ENCODE measurements at places on chromosomes 6 and 20. TPM values are rescaled to one million over a fixed set of nuclear protein-coding genes. Genes with fewer than 3 reads are reported as not detected.

Gene OXT
- not detected for total RNA-seq

Gene ACSS1
- total RNA-seq = 143 TPM

Gene MYCT1
- total RNA-seq = 13.7 TPM

Gene STX7
- 55.1 TPM for total RNA-seq

Gene C6orf141
- not detected for total RNA-seq

Gene OSBPL2
- 52.3 TPM for total RNA-seq

Gene SPATA25
- 1.7 TPM for total RNA-seq

Gene ADAT2
- 1.4 TPM for total RNA-seq

Gene TOMM6
- total RNA-seq = 218 TPM

Gene SUPT3H
- 3.4 TPM for total RNA-seq

Gene OSER1
- total RNA-seq = 32.8 TPM

Gene NOL7
- total RNA-seq = 47.9 TPM

Gene MAP7
- 2.1 TPM for total RNA-seq

Gene SULF2
- total RNA-seq = 32.0 TPM

Gene AKAP7
- total RNA-seq = 10.3 TPM

Gene FOXS1
- total RNA-seq = 0.62 TPM

Gene LY6G6D
- not detected for total RNA-seq

Gene SLC22A2
- total RNA-seq = not detected

Gene ASXL1
- total RNA-seq = 24.5 TPM

Gene ARMH2
- not detected for total RNA-seq

Gene RIMS4
- total RNA-seq = 0.13 TPM

Gene ZSCAN23
- total RNA-seq = 2.1 TPM

Gene BMP2
- 2.5 TPM for total RNA-seq

Gene SOD2
- 1,058 TPM for total RNA-seq

Gene CST5
- not detected for total RNA-seq

Gene SRSF12
- not detected for total RNA-seq

Gene SPATS1
- total RNA-seq = not detected

Gene SAMD10
- total RNA-seq = 6.0 TPM

Gene ARFGEF2
- 36.8 TPM for total RNA-seq

Gene SYS1
- total RNA-seq = 25.3 TPM

Gene ATP9A
- total RNA-seq = 18.0 TPM

Gene OR2J3
- not detected for total RNA-seq

Gene SCP2D1
- total RNA-seq = not detected

Gene MAP1LC3A
- 107 TPM for total RNA-seq

Gene ACOT8
- 28.1 TPM for total RNA-seq

Gene NMBR
- not detected for total RNA-seq

Gene PCSK2
- 0.86 TPM for total RNA-seq

Gene APOM
- total RNA-seq = 1.9 TPM

Gene PAK5
- total RNA-seq = not detected

Gene BMP6
- total RNA-seq = 2.6 TPM

Gene FERMT1
- total RNA-seq = 1.0 TPM

Gene FAM209B
- 0.35 TPM for total RNA-seq

Gene SCRT2
- total RNA-seq = not detected

Gene CALHM5
- 2.2 TPM for total RNA-seq

Gene PRDM13
- total RNA-seq = not detected
